ENCODE measurements at places on chromosomes 2 and 18.

GRCh38 chr18:65527879-65528633 is 222.8 kb upstream of the CDH7 start:
- peak; percentile 2 for DNase-seq

DNA sequence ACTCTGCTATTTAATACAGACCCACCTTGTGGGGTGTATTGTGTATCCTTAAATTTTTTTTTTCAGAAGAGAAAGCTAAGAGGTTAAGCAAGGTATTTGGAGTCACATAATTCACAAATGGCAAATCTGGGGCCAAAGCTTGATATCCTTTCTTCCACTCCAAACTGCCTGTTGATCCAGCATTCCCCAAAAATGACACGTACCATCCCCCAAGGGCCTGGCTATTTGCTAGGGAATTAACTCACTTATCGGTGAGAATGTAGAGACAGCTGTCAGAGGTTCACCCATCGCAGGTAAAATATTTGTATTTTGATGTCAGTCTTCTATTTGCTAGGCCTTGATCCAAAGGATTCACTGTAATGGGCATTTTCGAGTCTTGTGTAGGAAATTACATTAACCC is 103.6 kb upstream of the FZD7 start:
- DNase-seq, result no peak

- DNase-seq, result peak; percentile 84
Measured at GRCh38 chr2:98269274-98269673, 77.0 kb upstream of the CNGA3 start.

DNA sequence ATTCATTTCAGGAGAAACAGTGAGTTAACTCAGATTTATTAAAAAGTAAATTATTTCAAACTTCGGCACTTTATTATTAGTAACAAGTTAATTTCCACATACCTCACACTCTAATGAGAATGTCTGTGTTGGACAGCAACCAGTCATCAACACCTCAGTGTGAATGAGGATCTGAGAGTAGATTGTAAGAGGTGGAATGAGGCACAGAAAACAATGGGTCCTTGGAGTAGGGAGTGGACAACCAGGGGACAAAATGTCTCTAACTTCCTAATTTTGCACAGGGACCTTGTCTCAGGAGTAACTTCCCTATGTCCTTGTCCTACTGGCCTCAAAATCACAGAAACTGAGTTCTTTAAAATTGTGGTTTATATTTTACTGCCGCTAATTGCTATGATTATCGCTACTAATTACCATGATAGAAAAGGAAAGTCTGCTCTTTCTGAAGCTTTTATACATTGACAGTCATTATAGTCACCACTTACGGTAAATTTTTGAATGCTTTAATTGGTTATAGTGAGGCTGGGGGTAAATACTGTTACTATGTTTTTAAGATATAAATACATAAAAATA is 82.2 kb upstream of the LRPPRC start:
- DNase-seq, result no peak

DNA sequence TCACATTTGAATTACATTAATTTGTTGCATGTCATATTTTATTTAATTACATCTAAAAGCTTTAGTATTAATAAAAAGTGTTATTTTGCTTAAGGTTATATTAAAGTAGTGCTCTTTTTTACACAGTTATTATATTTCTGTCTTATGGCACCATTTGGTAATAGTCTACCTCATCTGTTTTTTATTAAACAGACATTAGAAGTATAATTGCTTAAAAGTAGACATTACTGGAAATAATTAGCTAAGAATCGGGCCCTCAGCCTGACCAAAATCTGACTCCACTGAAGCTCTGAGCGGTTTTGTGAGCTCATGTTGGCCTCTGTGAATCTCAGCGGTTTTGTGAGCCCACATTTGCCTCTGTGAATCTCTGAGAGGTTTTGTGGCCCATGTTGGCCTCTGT is 102.5 kb upstream of the SNTG2 start:
- peak; percentile 7 for DNase-seq

DNA sequence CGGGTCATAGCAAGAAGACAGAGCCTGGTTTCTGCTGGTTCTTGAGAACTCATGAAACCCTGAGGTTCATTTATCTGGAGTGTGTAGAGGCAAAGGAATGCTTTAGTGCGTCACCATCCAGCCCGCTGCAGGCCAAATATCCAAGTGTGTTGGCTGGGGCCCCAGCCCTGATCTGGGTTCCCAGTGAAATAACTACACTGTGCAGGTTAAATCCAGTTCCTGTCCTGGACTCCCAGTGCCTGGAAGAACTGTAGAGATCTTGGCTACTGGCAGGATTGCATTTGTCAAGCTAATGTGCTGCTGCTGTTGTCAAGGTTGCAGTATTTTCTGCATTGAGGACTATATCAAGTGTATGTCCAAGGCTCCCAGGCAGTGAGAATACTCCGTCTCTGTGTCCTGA is 89.9 kb downstream of the MAPK4 start:
- peak; percentile 62 for DNase-seq

DNA sequence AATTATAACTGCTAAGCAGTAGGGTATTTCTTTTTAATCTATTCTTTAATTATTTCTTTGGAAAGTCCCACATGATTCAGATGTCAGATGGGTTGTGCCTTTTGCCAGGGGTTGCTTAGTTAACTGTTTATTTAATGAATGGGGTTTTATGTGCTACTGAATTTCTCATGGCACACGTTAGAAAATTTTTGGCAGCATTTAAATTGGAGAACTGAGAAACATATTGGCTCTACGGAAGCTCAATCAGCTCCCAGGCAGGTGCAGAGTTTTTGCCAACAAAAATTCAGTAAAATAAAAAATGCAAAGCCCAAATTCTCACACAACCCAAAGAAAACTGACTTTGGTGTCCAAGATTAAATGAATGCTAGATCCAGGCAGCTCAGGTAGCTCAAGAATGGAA is 467.2 kb downstream of the NRXN1 start:
- DNase-seq, result no peak

- DNase-seq, result no peak
Measured at GRCh38 chr2:54088719-54089118, 26.7 kb upstream of the ACYP2 start.

- peak; percentile 91 for DNase-seq
Measured at GRCh38 chr2:144553379-144553778, 33.5 kb upstream of the ZEB2 start.

- DNase-seq, result no peak
Measured at GRCh38 chr2:239955989-239956817, 68.9 kb downstream of the NDUFA10 start.

GRCh38 chr18:26705757-26706156 is 157.4 kb upstream of the KCTD1 start:
- no peak for DNase-seq

- no peak for DNase-seq
Measured at GRCh38 chr2:98088261-98088660, 1.3 kb downstream of the VWA3B start.

DNA sequence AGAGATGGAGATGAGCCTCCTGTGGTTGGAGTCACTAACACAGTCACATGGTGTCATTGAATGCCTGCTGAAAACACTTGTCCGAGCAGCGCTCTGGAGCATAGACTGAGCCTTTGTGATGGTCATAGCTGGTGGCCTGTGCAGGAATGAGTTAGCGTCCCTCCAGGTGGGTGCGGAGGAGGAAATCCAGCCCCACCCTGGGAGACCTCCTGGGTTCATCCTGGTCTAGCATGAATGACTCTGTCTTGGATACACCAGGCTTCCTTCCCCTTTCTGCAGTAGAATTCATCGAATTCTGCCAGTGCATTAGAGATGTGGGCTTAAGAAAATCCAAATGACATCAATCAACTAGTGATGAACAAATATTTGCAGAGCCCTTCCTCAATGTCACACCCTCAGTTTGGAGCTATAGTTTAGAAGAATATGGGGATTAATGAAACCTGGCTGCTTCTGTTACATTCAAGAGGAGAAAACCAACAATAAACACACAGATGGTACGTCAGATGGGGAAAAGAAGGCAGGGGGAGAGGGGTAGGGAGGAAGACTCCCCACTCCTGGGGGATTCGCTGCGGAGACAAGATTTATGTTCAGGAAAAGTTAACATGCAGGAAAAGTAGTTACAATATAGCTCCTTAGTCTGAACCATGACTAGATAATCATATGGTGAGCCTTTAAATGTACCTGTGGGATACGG is 136.7 kb downstream of the DDX1 start:
- DNase-seq, result no peak

DNA sequence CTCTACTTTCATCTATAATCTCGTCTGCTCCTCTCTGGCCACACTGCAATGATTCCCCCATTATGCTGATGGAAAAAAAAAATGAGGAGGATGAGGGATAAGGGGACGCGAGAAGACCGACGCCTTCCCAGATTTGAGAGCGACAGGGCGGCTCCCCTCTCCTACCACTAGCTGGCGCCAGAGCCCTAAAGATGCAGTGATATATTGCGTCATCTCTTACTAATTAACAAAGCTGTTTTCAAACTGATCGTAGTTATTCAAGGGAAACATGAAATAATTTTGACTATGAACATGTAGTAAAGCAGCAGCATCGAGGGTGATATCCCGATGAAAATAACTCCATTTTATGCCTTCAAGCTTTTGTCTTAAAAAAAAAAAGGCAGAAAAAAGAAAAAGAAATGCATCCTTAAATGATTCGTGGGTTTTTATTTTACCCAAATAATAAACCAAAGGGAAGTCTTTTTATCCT is 48.0 kb upstream of the HNRNPA3 start:
- DNase-seq, result peak; percentile 82

DNA sequence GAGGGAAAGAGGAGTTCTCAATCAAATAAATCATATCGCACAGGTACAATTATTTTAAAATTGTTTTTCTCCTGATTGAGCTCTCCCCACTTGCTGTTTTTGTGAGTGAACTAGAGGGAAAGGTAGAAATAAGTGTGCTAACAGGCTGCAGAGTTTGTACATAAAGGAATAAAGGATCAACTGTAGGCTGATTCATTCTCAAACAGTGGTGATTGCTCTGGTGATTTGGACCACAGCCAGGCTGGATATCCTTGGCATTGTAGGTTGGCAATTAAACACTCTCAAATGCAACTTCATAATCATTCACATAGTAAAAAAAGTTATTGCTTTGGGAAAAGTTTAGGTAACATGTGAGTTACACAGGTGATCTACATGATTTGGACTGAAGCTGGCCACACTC is 29.8 kb downstream of the LRP1B start:
- DNase-seq, result no peak

DNA sequence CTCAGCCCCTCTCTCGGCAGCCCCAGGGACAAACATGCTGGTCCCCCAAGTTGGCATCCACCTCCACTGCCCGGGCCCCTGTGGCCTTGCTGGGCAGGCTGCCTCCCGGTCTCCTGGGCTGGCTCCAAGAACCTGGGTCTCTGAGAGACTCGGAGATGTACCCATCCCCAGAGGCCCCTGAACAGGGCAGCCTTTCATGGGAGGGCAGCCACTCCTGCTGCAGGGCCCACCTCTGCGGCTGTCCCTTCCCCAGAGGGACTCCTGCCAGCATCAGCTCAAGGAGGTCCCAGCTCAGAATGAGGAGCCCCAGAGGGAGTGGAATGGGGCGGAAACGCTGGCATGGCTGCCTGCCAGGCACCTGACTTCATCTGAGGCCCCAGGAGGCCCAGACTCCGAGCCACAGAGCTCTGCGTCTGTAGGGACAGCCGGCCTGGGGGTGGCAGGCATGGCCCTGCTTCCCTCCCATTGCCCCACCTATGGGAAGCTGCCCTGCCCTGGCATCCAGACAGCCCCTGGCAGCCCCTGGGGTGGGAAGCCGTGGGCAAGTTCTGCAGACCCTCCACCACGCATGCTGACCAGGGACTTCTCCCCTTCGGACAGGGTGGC is 857 bp upstream of the CROCC2 start:
- DNase-seq, result no peak

GRCh38 chr2:69588403-69588802 is 55.1 kb downstream of the AAK1 start:
- DNase-seq, result no peak

GRCh38 chr2:205089958-205090357 is 544.7 kb downstream of the PARD3B start:
- no peak for DNase-seq

GRCh38 chr2:27148801-27149439 is at the start of gene TCF23:
Gene TCF23, plus strand, starts transcription at chr2:27149004. Its CDS starts 130 bp downstream, at chr2:27149134.
- no peak for DNase-seq

GRCh38 chr2:98241592-98241991 is 104.7 kb upstream of the CNGA3 start:
- no peak for DNase-seq

DNA sequence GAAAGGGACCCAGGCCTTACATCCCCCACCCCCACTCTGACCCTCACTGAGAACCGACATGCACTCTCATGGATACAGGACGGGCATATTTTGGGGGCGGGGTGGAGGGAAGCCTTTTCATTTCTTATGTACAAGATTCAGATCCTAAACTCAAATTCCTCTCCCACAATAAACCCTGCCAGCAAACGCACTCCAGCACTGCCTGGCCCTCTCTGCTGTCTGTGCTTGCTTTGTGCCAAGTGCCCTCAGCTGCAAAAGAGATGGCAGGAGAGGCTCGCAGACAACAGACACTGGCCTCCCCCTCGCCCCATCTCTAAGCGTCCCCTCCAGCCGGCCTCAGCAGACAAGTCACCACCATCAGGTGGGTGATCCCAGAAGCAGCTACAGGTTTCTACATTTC is 42.4 kb downstream of the FAM168B start:
- no peak for DNase-seq

GRCh38 chr18:23703987-23704384 is 14.7 kb downstream of the LAMA3 start:
- DNase-seq, result no peak

GRCh38 chr18:48913201-48913600 is 37.6 kb downstream of the SMAD7 start:
- DNase-seq, result no peak

DNA sequence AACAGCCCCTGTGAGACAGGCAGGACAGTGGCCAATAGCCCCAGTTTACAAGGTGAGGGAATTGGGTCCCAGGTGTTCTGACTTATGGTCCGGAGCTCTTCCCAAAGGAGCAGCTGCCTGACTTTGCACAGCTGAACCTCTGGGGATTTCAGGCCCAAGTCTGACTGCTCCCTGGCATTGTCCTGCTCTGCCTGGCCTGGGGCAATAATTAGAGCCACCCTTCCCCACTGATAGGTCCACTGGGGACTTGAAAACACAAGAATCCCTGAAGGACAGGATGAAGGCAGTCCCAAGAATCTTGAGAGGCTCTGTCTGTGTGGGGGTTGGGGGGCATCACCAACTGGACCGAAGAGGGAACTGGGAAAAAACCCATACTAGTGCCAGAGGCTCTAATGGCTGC is 3.7 kb upstream of the FEV start:
- no peak for DNase-seq

DNA sequence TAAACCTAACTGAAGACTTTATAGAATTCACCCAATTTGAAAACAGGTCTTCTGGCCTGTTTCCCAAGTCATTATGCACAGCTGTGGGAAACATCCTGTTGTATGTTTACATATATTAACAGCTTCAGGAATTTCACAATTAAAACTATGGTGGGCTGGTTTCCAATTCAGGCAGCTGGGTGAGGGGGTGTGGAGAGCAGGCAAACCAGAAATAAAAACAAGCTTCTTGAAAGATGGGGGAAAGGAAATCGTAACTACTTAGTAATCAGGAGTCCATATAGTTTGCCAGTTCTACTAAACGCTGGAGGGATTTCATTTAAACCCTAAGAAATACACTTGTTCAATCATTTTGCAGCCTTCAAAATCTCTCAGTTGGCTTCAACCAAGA is 22.8 kb downstream of the ATP8B1 start:
- DNase-seq, result peak; percentile 65

GRCh38 chr2:14712111-14712510 is 79.6 kb downstream of the LRATD1 start:
- no peak for DNase-seq

All from fibroblast of upper back skin (primary cell).